ENCODE measurements at places on chromosomes 13 and 19.

GRCh38 chr13:37709318-37709717 is 110.8 kb upstream of the POSTN start:
- DNase-seq, result no peak

DNA sequence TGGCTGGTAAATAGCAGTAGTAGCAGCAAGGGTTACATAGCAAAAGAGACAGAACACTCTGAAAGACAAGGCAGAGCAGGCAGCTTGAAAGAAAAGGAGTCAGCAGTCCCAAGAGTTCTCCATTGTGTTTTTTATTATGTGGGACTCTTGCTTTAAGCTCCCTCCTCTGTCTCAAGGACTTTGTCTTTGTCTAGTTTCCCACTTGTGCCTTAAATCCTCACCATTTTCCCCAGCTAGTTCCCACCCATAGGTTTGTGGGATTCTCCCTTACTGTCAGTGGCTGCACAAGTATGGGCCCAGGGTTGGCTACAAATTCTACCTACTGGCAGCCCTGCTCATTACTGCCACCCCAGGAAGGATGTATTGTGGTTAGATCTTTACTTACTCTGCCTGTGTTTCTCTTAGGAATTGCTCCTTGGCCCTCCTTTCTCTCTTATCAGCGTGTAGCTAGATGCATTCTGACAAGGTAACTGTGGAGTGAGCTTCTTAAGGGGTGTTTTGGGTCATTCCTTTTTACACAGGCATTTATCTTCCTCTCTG is 413.4 kb upstream of the PCDH9 start:
- no peak for DNase-seq

GRCh38 chr13:27403727-27404385 is 20.6 kb upstream of the GTF3A start:
- no peak for DNase-seq

- DNase-seq, result no peak
Measured at GRCh38 chr13:28558567-28558966, 63.6 kb upstream of the FLT1 start.

- DNase-seq, result no peak
Measured at GRCh38 chr13:77337159-77337558, 10.3 kb upstream of the MYCBP2 start.

DNA sequence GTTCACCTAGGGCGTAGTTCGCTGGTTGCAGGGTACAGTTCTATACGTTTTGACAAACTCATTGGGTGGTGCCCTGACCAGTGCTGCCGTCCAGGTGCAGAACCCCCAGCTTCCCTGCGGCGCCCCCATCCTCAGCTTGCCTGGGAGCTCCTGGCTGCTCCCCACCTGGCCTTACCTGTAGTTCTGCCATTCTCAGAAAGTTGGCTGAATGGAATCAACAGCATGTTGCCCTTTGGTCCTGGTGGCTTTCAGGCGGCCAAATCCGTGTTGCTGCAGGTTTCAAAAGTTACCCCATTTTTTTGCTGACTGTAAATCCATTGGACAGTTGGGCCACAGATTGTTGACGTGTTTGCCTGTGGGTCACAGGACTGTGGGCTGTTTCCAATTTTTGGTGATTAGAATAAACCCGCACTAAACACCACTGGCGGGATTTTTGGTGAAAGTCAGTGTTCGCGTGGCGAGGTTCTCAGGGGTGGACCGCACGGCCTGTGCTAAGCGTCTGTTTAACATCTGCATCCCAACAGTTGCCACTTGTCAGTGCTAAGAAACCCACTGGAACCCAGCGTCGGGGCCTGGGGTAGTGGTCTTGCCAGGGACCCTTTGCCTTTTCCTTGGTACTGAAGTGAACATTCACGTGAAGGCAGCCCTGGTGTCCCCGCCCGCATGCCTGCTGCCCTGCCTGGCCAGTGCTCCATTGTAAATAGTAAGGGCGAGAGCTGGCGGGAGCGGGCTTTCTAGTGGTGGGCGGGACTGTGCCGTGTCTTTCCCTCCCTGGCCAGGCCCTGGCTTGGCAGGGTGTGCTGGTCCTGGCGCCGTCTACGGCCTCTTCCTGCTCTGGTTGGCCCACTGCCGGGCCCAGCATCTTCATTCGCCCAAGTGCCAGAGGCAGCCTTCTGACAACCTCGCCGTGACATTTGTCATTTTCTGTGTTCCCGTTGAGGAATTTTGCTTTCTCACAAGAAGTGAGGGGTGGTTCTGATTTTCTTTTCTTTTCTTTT is 3.3 kb downstream of the DOT1L start:
- DNase-seq, result no peak

DNA sequence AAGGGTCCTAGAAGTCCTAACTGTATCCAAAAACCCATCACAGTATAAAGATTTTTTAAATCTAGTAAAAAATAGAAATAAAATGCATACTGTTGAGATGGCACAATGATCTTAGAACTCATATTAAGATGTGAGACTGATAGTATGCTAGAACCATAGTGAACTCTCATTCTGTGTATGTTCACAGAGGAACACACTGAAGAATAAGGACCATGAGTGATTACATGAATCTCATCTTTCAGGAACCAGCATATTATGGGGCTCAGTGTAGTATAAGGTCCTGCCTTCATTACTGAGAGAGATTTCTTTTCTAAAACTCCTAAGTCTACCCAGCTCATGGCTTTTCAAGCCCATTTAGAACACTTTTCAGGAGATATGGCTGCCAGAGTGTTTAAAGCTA is 59.8 kb upstream of the RFC3 start:
- no peak for DNase-seq

DNA sequence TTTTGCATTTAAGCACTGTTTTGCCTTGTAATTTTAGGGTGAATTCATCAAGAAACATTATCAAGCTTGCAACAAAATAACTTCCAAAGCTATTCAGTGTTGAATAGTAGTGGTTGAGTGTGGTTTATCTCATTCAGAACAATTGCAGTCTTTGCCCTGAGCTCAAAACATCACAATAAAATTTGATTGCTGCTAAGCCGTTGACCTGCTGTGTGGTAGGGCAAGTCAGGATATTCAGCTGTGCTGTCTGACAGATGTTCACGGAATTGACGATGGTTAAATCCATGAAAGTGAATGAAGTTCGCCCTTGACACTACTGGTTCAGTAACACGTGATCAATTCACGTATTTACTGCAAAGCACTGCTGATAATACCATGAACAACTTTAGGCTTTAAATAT is 66.9 kb downstream of the GJA3 start:
- DNase-seq, result no peak

DNA sequence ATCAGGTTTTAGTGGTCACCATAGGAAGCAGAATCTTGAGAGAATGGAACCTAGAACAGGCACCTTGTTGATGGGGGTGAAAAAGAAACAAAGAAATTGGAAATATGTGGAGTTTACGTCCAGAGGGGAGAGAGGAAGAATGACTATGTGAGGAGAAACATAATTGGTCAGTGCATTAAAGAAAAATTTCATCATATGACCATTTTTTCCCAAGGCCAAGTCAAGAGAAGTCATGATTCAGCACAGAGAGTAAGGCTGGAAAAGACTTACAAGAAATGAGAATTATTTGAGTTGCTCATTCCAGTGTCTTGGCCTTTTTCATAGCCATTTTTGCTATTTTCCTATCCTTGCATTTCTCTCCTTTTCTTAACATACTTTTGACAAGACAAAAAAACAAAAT is 421.7 kb downstream of the EFNB2 start:
- no peak for DNase-seq

DNA sequence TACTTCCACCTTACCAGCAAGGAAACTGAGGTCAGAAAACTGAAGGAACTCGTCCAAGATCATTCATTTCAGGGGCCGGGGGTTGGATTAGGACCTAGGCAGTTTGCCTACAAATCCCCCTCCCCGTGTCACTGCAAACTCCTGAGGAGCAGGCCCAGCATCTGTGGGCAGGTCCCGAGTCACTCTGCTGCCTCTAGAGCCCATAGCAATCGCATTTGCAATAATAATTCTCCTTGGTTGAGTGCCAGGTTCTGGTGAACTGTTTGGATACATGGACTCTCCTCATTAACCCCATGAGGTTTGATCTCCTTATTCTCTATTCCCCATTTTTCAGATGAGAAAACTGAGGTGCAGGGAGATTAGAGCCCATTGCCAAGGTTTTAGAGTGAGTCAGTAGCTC is 903 bp downstream of the PIN1 start:
- no peak for DNase-seq

DNA sequence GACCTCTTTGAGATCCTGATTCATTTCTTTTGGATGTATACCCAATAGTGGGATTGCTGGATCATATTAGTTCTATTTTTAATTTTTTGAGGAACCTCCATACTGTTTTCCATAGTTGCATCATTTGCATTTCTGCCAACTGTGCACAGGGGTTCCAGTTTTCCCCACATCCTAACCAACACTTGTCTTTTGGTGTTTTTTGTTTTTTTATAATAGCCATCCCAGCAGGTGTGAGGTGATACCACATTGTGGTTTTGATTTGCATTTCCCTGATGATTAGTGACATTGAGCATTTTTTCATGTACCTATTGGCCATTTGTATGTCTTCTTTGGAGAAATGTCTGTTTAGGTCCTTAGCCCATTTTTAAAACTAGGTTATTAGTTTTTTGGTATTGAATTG is 18.8 kb upstream of the GPR183 start:
- no peak for DNase-seq

- DNase-seq, result peak; percentile 69
Measured at GRCh38 chr19:50147462-50148423, 15.3 kb downstream of the IZUMO2 start.
